ENCODE measurements at places on chromosomes 1 and 21. TPM values are rescaled to one million over a fixed set of nuclear protein-coding genes. Genes with fewer than 3 reads are reported as not detected.

The PROK1 gene
- not detected for total RNA-seq

The FABP3 gene
- total RNA-seq: 2.7 TPM

The CASZ1 gene
- 0.56 TPM for total RNA-seq

The OPTC gene
- not detected for total RNA-seq

The EFNA1 gene
- 1.4 TPM for total RNA-seq

The TMEM52 gene
- total RNA-seq: 0.19 TPM

The KIAA1614 gene
- 4.5 TPM for total RNA-seq

The GNAT2 gene
- total RNA-seq: under 0.01 TPM

The CDC73 gene
- 44.5 TPM for total RNA-seq

The KIF21B gene
- total RNA-seq: 0.19 TPM

The SUSD4 gene
- total RNA-seq: under 0.01 TPM

The MTOR gene
- total RNA-seq: 38.0 TPM

The ATP5PF gene
- 68.1 TPM for total RNA-seq

The HSD3B1 gene
- not detected for total RNA-seq

The APOBEC4 gene
- not detected for total RNA-seq

The CD1E gene
- not detected for total RNA-seq

The TMEM200B gene
- 5.2 TPM for total RNA-seq

The RPTN gene
- under 0.01 TPM for total RNA-seq

The EXO1 gene
- 29.1 TPM for total RNA-seq

The GATAD2B gene
- total RNA-seq: 2.5 TPM

The BEND5 gene
- total RNA-seq: under 0.01 TPM

The FAM167B gene
- 0.38 TPM for total RNA-seq

The RIPPLY3 gene
- not detected for total RNA-seq

The S100A7 gene
- total RNA-seq: not detected

The RIPK4 gene
- total RNA-seq: 0.38 TPM

Measured in regular cardiac myocyte (primary cell).